HEK293T (cell line): ENCODE measurements at places on chromosomes 2 and 18.

GRCh38 chr2:47093626-47094025 lies 61.5 kb downstream of the STPG4 start:
- no peak for DNase-seq

DNA sequence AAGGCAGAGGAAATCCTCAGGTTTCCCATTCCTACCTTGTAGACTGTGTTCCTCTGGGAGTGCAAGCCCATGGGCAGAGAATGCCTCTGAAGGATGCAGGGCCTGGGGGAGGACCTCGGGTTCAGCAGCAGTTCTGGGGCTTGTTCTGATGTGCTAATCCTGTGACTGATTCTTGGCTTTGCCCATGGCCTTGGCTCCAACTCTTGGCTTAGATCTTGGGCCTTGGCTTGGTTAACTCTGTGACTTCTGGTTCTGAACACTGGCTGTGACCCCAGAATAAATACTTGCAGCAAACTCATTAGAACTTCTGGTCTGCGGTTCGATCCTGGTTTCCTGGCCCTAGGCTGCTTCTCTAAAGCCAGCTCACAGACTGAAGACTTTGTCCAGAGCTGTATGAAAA lies 366.9 kb upstream of the ZEB2 start:
- no peak for DNase-seq

GRCh38 chr2:84741182-84741822 lies 139.6 kb downstream of the TRABD2A start:
- DNase-seq = peak; percentile 35

- no peak for DNase-seq
Measured at GRCh38 chr2:19736191-19736831, 165.5 kb downstream of the TTC32 start.

GRCh38 chr2:237747189-237747588 lies 51.4 kb upstream of the RBM44 start:
- DNase-seq = no peak

DNA sequence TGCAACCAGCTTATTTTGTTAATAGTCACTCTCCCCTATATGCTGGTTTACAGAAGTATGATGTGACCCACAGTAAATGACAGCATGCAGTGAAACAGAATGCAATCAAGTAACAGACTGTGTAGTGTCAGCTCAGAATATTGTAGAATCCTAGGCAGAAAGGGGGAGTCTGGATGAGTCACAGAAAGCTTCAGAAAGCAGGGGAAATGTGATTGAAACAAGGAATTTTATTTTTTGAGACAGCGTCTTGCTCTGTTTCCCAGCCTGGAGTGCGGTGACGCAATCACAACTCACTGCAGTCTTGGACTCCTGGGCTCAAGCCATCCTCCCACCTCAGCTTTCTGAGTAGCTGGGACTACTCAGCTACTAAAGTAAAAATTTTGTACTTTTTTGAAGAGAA lies 219.9 kb upstream of the FBXO11 start:
- DNase-seq = no peak

GRCh38 chr2:198376677-198377076 lies 572.3 kb downstream of the PLCL1 start:
- DNase-seq = no peak

DNA sequence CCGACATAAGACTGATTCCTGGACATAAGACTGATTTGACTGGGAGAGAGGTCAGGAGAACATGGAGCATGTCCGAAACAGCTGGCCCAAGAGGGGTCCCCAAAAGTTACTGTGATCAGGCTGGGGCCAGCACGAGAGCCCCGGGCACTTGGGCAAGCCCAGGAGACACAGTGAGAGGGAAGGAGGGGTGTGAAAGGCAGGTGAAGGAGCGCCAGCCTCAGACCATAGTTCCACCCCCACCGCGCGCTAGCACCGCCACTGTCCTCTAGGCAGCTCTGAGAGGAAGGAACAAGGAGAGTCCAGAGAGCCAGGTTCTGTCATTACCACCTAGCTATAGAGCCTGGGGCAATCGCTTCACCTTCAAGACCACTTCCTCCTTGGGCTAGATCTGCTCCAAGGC lies 78.2 kb upstream of the DAPL1 start:
- DNase-seq = no peak

- DNase-seq = no peak
Measured at GRCh38 chr2:174436351-174436750, 40.8 kb downstream of the SCRN3 start.

GRCh38 chr18:4549164-4549872 lies 94.2 kb upstream of the DLGAP1 start:
- no peak for DNase-seq

DNA sequence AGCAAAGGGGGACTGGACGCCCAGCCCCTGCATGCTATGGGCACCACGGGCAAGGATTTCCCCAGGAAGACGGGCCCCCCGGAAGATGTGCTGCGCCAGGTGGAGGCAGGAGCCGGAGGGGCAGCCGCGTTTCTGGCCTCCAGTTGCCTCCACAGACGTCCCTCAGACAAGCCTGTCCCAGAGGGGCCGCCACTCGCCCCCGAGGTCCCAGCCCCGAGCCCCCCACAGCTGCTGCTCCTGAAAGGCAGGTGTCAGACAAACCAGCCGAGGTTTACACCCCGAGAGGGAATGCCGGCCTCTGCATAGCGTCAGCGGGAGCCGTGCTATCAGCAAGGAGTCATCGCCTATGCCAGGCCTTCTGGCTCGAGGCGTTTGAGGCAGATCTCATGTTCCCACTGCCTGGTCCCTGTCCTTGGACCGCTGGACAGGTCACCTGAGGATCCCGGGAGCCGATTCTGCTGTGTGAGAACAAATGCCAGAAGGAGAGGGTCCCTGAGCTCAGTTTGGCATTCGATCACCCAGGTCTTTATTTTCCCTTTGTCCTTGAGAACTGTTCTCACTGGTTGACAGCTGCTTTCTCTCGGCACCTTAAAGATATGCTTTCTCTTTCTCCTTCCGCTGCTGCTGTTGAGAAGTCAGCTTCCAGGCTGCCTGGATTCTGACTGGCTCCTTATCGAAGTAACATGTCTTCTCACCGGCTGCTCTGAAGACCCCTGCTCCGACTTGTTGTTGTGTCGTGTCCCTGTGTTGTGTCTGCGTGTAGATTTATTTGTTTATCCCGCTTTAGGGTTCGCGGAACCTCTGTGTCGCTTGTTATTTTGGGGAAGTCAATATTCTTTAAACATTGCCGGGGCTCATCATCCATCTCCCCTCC lies 20.6 kb downstream of the CROCC2 start:
- DNase-seq = no peak

GRCh38 chr2:164068063-164068462 lies 332.3 kb upstream of the FIGN start:
- no peak for DNase-seq

DNA sequence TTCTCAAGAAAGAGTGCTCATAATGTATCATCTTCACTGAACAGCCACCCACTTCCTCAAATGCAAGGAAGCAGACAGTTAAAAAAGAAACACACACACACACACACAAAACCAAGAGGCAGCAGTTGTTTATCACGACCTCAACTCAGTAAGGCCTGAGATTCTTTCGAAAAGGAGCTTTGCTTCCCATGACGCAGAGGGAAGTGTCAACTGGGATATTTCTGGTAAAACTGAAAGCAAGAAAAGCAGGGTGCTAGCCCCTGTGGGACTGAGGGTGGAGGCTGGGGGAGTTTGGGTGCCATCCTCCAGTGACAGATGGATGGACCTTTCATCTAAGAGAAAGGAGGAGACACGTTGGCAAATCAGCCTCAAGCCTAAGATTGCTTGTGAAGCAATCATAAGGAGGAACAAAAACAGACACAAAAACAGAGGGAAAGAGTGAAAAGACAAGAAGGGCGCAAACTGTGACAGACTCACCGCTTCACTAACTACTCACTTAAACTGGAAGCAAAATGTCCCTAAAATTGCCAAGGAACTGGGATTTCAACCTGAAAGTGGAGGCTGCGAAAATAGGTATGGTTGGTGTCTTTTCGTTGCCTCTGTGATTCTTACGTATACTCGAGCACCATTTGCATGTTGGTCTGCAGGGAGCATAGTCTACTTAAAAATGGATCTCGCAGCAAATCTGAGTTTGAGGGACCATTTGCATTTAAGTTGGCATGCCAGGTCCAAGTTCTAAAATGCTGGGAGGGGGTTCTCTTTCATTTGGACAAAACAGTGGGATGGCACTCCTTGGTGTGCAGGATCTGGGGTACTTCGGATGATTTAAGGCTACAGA lies at the start of gene ARHGAP25:
TSS of gene ARHGAP25 (plus strand) at position 124 of the 838 bp plus-strand sequence. CDS start at position 513, 389 bp downstream.
- DNase-seq = no peak

DNA sequence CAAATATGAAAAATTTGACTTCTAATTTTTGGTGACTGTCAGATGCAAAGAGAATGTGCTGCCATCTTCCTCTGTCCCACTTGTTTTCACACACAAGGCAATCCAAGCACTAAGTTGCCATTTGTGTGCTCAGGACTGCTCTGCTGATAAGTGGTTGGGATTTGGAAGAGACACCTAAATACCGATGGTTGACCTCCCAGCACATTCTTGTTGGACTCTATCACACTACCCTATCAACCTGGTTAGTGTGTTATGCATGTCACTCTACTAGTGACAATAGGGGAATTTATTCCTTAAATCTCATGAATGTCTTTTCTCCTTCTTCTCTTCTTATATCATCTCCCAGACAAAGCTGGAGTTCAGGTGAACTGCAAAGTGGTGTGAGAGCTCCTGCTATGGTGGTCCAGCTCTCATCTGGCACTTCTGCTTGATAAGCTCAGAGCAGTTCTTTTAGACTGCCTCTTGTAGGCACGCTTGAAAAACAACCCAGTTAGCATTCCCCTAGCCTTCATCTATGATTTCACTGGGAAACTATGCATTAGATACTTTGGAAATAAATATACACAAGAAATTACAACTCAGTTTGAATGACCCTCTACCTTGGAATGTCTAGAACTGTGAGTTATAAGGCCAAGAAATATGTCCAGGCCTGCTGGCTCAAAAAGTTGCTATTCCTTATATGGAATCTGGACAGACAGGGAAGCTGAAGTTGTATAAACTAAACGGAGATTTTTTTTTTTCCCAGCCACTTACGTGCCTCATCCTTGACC lies 404.8 kb downstream of the MEIS1 start:
- DNase-seq = no peak

DNA sequence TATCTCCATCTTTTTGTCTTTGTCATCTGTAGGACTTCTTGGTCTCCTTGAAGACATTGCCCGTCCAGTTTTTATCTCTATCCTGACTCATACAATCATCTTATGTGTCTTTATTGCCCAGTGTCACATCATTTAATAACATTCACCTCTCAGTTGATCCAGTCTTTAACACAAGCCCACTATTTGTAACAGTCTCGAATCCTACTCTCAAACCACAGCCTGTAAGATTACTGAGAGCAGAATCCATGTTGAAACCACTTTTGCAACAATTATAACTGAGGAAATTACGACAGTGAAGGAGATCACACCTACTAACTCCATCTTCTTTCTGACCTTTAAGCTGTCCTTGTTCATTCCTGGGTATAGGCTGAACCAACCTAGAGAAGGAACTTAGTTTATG lies 1206.0 kb upstream of the ZEB2 start:
- no peak for DNase-seq

GRCh38 chr2:102271844-102272243 lies 39.5 kb upstream of the IL1RL1 start:
- DNase-seq = no peak

DNA sequence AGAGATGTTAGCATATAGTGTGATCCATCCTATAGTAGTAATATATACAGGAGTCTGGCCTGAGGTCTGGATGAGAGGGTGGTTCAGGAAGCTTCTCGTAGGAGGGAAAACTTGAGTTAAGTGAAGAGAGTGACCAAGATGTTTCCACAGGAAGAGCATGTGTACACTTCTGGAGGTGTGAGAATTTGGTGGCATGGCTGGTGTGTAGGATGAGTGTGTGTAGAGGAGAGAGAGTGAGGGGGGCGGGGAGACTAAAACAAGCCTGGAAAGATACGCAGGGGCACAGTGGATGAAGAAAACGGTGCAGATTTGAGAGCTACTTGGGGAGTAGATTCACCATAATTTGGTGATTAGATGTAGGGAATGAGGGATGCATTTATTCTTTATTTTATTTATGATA lies 43.5 kb upstream of the CTLA4 start:
- no peak for DNase-seq

DNA sequence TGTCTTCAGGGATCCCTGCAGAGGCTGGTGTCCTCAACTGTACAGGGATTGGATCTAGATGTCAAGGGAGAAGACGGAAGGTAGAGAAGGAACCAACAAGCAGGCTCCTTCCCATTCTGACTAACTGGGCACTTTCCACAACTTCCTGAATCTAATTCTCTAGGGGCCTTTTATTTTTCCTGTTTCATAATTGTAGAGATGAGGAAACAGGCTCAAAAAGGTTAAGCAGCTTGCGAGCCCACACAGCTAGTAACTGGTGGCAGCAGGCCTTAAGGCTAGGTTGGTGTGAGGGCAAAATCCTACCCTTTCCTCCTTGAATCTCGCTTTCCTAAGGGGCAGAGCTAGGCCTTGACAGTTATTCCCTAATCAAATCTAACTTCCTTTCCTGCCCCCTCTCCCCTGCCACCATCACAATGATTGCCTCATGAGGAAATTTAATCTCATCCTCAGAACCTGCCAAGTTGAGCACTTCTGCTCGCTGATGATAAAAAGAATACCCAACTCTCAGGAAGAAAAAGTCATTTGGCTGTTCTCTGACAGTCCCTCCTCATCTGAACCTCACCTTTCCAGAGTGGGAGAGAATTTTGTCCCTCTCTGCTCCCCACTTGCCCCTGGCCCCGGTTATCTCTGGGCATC lies 35.7 kb upstream of the POLE4 start:
- no peak for DNase-seq
